ENCODE measurements at places on chromosomes 12 and 14. TPM values are rescaled to one million over a fixed set of nuclear protein-coding genes. Genes with fewer than 3 reads are reported as not detected.
A peak's percentile ranks its signal among the peaks of the same experiment; 100 is the strongest.

DNA sequence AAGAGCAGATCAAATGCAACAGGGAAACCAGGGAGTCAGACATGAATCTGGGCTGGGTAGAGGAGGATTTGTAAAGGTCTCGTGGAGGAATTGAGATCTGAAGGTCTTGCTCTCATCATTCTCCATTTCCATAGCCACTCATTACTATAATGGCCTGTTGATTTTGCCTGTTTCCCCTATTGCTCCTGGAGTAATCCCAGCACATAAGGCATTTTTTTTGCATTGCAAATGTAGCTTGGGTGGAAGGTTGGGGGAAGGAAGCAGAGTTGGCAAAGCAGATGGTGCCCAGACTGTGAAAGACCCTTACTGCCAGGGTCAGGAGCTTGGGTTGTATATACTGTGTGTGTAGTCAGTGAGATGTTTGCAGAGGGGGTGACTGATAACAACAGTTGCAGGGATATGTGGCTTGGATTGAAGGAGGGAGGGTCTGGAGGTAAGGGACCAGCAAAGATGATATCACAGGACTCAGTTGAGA, 116.0 kb downstream of the TTC6 start:
- DNase-seq: no peak

DNA sequence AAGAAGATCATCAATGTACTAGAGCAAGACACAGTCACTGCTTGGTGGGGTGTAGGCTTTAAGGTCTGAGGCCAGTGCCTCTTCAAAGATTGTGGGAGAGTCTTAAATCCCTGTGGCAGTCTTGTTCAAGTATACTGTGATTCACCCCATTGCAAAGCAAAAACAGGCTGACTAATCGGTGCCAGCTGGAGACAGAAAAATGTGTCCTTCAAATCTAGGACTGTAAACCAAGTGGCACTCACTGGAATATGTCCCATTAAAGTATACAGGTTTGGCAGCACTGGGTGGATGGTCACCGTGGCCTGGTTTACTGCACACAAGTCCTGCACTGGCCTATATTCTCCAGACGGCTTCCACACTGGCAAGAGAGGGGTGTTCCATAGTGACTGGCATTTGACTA, 1315.3 kb downstream of the TMEM121 start:
- no peak for DNase-seq

DNA sequence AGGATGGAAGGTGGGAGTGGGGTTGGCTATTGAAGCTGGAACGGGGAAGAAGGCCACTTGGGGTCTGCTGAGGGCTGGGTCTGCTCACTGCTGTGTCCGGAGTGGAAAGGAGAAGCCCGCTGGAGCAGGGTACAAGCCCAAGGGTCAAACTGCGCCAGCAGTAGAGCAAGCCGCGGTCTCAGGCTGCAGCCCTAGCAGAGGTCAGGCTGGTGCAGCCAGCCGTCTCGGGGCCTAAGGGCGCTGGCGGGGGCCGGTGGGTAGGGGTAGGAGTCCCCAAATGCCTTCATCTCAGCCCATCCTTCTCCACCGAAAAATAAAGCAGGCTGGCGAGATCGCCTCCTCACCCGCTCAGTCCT, 718 bp upstream of the JDP2 start:
- DNase-seq: peak; percentile 65

DNA sequence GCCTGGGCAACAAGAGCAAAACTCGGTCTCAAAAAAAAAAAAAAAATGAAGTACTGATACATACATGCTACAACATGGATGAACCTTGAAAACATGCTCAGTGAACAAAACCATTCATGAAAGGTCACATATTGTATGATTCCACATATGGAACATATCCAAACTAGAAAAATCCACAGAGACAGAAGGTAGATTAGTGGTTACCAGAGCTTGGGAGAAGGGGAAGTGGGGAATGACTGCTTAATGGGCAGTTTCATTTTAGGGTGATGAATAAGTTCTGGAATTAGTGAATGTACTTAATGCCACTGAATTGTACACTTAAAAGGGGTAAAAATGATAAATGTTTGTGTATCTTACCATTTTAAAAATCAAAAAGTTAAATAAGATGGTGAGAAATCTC, 2.7 kb downstream of the ITGB7 start:
- no peak for DNase-seq

DNA sequence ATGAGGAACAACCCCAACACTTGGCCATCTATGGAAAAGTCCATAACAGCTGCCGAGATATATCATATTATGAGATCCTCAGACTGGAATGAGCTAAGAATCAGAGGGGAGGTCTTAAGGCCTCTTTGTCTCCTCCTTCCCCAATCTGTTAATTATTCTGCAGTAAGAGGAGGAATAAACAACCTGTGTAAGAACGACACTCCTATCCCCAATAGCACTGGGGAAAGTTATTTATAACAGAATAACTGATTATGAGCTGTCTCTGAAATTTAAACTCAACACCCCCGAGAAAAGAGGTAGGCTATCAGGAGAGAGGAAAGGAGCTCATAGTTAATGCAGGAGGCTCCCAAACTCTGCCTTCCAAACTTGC, 68.0 kb downstream of the NIN start:
- no peak for DNase-seq

- no peak for DNase-seq
Measured at GRCh38 chr12:103811791-103812190, 29.2 kb downstream of the NT5DC3 start.

GRCh38 chr14:74545386-74545785, 51.8 kb downstream of the ISCA2 start:
- no peak for DNase-seq

GRCh38 chr14:85093631-85094330, 436.2 kb upstream of the FLRT2 start:
- no peak for DNase-seq

GRCh38 chr12:115946867-115947695, 330.4 kb downstream of the MED13L start:
- DNase-seq: no peak

DNA sequence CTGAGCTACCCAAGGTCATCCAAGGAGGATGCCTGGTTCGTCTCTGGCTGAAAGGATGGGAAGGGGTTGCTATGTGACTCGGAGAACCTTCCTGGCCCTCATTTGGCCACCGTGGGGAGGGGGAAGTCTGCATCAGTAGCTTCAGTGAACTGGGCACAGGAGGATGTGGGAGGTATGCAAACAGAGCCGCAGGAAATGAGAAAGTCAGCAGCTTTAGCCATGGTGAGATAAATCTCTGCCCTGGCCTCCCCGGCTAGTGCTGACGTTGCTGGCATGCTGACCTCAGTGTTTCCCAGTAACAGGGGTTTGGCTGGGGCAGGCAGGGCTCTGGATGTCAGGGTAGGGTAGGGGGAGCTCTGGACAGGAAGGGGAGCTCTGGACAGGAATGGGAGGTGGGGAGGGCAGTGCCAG, 2.3 kb upstream of the CEBPE start:
- no peak for DNase-seq

GRCh38 chr12:69059465-69060457, 126.8 kb upstream of the CPM start:
- no peak for DNase-seq

DNAAF2 gene
- 3.5 TPM for total RNA-seq

RASSF9 gene
- total RNA-seq: 2.8 TPM

TAS2R42 gene
- total RNA-seq: not detected

DGLUCY gene
- total RNA-seq: 11.9 TPM

ACOT4 gene
- not detected for total RNA-seq

FIGNL2 gene
- 0.09 TPM for total RNA-seq

PLEKHH1 gene
- 16.4 TPM for total RNA-seq

All from pancreas (tissue), 10 donors.